Hematopoietic multipotent progenitor cell treated with erythropoietin and hydrocortisone succinate and interleukin-3 and kit ligand, for 8 days (in vitro differentiated cells): ENCODE measurements at places on chromosomes 13 and 19.

DNA sequence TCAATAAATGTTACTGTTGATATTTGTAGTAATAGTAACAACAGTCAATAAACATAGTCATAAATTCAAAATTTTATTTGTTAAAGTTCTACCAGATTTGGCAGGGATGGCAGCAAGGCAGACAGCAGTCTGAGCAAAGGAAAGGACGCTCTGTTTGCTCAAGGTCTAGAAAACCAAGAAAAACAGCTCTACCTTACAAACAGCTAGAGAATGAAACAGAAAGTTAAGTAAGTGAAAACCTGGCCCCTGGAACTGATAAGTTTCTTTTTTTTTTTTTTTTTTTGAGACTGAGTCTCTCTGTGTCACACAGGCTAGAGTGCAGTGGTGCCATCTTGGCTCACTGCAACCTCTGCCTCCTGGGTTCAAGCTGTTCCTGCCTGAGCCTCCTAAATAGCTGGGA, 27.9 kb downstream of the ENOX1 start:
- DNase-seq = no peak

DNA sequence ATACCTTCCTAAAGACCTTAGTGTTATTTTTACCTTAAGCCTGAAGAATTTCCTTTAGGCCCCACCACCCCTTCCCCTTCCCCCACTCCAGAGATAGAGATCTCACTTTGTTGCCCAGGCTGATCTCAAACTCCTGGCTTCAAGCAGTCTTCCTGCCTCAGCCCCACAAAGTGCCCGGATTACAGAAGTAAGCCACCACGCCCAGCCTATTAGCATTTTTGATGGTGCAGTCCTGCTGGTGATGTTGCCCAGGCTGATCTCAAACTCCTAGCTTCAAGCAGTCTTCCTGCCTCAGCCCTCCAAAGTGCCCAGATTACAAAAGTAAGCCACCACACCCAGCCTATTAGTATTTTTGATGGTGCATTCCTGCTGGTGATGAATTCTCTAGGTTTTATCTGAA, 22.0 kb downstream of the ZNF567 start:
- DNase-seq = no peak

- no peak for DNase-seq
Measured at GRCh38 chr13:66556306-66556705, 673.8 kb downstream of the PCDH9 start.

- no peak for DNase-seq
Measured at GRCh38 chr13:98896868-98897144, 81.1 kb downstream of the DOCK9 start.

DNA sequence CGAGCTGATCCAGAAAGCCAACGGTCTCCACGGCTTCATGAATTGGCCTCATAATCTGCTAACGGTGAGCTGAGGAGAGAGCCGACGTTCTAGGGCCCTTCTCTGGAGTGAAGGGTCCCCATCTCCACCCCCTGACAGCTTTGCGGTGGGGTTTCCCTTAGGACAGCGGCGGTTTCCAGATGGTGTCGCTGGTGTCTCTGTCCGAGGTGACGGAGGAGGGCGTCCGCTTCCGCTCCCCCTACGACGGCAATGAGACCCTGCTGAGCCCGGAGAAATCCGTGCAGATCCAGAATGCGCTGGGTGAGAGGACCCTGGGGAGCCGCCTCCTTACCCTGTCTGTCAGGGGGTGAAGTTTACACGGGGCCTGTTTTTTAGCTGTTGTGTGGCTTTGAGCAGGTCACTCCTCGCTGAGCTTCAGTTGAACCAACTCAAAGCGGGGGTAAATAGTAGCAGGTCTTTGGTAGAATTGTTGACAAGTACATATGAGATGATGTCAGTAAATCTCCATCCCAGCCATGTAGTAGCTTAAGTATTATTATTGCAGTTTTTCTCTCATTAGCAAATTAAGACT, 801 bp downstream of the QTRT1 start:
- DNase-seq = peak; percentile 55

DNA sequence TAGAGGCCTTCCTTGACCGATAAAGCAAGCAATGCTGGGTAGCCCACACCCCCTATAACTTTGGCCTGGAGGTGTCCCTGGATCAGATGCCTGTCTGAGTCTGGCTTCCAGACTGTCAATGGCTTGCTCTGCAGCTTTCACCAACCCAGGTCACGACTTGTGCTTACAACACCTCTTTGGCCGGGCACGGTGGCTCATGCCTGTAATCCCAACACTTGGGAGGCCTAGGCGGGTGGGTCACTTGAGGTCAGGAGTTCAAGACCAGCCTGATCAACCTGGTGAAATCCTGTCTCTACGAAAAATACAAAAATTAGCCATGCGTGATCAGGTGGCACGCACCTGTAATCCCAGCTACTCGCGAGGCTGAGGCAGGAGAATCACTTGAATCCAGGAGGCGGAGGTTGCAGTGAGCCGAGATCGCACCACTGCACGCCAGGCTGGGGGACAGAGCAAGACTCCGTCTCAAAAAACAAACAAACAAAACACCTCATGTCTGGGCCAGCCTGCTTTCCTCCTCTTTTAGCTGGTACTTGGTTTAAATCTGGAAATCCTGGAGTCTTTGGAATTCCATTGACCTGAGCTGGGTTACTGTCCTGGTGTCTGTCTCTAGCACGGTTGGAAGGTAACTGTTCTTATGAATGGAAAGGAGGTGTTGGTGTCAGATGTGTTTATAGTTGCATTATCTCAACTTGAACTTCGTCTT, 10.3 kb upstream of the GARRE1 start:
- DNase-seq = no peak

DNA sequence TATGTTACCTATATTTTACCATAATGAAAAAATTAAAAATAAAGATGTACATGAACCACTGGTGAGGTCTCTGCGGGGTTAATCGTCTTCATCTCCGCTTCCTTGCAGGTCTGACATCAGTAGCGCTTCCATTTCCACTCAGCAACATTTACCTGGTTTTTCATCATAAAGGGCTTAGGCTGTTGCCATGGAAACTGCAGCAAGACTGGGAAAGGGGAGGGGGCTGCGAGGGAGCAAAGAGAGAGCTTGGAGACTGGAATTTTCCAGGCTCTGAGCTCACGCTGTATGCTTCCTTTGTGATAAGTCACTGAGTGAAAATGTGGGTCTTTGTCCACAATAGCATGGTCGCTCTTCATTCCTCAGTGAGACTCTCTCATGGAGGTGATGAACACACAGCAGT, 136.6 kb upstream of the USP29 start:
- DNase-seq = no peak

- no peak for DNase-seq
Measured at GRCh38 chr19:48149430-48149829, 20.7 kb downstream of the LIG1 start.

GRCh38 chr19:4077800-4078684, 11.3 kb upstream of the ZBTB7A start:
- peak; percentile 62 for DNase-seq

DNA sequence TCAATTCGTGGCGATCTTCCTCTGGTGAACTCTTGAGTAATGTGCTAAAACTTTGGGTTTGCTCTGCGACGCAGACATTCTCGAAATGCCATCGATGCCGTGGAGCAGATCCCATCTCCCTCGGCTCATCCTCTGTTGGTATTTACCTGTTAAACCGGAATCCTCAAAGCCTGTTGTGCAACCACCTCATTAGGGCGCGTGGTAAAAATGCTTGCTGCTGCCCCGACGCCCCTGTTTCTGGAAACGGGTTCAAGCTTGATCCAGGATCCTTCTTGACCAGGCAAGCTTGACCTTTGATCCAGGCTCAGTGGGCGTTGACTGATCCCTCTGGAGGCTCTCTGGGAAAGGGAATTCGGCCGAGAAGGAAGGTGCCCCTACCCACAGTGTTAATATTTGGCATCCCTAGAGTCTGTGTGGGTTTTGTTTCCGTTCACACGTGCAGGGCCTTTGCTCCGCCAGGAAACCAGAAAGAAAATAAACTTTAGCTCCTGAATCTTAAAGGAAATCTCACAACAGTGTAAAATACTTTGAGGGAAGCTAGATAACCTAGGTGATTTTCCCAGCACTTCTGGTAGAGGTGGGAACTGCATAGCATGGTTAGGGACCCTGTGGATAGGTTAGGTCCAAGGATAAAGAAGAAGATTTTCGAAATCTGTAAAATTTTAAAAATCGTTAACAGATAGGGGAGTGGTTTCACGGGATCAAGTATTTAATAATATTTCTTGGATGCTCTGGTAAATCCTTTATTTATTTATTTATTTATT, 1.1 kb downstream of the LSM14A start:
- DNase-seq = peak; percentile 48

DNA sequence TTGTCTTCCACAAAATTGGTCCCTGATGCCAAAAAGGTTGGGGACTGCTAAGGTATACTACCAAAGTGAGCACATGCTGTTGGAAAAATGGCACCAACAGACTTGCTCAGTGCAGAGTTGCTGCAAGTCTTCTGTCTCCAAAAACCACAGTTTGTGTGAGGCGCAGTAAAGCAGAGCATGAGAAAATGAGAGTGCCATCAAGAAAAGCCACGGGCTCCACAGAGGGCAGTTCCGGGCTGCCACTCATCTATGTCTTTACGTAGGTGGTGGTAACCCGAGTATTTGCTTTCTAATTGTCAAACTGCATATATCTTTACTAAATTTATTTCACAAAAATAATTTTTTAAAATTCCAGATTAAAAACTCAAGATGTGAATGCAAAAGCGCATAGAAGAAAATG, 123.8 kb downstream of the RNF17 start:
- no peak for DNase-seq

GRCh38 chr13:108272333-108272732, 2.8 kb downstream of the TNFSF13B start:
- no peak for DNase-seq

DNA sequence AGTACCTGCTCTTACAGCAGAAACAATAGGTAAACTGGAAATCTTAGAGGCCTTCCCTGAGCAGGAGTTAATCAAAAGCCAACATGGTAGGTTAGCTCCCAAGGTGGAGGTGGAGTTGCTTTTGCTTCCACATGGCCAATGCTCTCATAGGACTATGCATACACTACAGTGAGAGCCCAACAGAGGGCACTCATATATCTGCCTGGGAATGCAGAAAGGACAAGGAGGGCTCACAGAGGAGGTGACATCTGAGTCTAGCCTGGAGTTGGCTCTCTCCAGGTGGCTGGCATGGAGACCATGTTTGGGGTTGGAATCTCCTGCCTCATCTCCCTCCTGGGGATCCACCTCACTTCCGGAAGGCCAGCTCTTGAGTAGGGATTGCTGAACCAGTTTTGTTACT, 34.6 kb downstream of the ATP8A2 start:
- DNase-seq = peak; percentile 53

DNA sequence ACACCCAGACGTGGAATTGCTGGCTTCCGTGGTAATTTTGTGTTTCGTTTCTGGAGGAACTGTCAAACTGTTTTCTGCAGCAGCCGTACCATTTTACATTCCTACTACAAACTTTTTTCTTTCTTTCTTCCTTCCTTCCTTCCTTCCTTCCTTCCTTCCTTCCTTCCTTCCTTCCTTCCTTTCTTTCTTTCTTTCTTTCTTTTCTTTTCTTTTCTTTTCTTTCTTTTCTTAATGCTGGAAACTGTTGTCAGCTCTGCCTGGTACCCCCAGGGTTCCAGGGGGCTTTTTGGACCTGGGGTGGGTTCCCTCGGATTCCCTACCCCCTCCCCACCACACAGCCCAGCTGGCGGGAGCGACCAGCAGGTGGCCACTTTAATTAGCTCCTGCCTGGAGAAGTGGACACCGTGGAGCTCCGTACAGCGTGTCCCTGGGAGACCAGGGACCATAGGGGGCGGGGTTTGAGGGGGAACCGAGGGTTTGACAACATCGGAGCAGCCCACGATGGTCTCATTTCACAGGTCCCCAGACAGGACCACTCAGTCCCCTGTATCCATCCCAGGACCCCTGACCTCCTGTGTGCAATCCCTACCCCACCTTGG, 24.4 kb downstream of the CELF5 start:
- no peak for DNase-seq

- no peak for DNase-seq
Measured at GRCh38 chr13:59856281-59856810, 307.4 kb downstream of the DIAPH3 start.

DNA sequence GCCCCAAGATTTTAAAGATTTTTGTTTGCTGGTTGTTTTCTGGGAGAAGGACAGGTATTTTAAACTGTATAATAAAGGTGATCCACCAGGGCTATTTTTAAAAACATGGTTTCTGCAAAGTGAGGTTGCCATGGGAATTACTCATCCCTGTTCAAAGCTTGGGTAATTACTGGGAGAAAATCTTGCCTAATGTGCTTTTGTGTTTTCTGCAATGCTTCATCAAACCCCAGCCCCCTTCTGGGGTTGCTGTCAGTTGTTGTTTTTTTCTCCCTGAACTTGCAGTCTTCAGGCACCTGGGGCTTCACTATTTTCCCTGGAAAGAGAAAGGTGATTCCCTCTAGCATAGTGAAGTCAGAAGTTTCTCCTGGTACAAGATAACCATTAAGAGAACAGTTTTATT, 277.2 kb downstream of the NALCN start:
- no peak for DNase-seq

DNA sequence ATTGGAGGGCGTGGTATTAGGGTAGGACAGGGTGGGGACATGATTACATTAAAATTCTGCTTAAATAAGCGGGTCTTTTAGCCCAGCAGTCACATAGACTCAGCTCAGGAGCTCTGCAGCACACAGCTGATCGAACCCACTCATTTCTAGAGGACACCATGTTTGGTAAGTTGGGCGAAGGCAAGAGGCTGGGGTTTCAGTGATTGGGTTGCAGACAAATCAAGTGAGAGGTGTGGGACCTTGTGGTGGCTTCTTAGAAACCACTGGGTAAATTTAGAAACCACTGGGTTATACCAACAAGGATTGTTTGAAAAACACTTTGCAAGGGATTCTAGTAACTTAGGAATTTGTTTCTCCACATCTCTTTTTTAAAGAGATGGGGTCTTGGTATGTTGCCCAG, at the start of gene LEUTX:
LEUTX (plus strand) TSS at position 92 of the 400 bp plus-strand sequence; CDS start at position 159, 67 bp downstream.
- no peak for DNase-seq

GRCh38 chr13:64640002-64640401, 2590.1 kb downstream of the PCDH9 start:
- DNase-seq = no peak
